ENCODE measurements at places on chromosomes 5 and 9.

DNA sequence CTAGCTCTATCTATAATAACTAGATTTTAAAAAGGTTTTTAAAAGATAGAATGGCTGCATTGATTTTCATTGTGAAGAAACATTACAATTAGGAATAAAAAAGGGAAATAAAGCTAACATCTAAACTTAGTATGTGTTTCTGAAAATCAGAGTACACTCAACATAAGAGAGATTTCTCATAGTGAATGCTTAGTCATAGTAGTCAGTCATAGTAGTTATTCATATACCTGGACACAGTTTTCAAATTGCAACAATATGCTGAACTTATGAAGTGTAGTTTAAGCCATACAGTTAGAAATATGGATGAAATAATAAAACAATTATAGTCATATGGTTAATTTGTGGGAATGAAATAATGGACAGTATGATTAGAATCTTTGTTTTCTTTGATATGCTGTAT lies 273.0 kb upstream of the CTNND2 start:
- no peak for DNase-seq

GRCh38 chr5:130337179-130337888 lies 433.1 kb downstream of the CHSY3 start:
- no peak for DNase-seq

- DNase-seq: no peak
These were observed 1609.2 kb upstream of the ACO1 start for GRCh38 chr9:30775236-30775635.

DNA sequence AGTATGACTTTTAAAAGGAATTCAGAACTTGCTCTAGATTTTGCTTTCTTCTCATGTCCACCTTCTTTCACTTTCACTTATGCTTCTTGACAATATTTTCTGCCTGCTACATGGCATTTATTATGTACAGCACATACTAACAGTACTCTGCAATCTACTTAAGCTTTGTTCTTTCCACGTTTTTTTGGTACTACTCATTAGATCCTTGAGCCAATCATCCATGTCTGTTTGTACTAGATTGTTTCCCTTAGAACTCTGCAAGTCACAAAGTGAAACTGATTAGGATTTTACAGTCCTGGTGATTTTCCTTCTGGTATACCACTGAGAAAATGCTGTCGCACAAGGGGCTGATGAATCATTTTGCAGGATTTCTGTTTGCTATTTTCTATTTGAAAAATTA lies 78.3 kb downstream of the PARP8 start:
- peak; percentile 49 for DNase-seq

DNA sequence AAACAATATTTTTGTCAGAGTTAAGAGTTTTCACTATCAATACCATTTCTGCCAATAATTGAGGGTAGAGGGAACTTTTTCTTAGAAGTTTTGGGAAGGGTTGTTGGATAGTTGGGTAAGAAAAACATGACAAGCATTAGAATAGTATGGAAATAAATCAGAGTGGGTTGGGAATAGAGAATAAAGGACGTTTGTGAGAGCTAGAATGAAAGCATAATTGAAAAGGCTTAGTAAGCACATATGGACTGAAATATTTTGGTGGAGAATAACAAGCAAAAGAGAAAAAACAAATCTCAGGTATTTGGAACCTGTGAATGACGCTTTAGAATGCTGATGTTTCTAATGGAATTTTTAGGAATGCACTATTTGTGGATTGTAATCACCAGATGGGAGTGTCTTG lies 262.9 kb upstream of the EDIL3 start:
- DNase-seq: no peak

DNA sequence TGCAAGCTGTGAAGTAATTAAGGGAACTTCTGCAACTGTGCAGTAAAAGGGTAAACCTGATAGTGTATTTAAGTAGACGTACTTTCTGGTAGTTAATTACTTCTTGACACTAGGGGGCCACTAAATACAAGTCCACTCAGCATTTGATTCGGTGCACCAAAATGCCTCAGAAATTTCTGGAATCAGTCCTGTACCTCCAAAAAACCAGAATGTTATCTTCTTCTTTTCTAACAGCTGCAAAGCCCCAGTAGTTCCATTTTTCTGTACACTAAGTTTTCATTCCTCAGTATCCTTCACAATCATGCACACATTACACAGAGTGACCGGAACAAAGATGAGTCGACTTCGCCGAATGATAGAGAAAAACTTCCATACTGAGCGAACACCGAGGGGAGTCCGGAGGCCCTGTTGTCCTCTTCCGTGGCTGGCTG lies 484 bp downstream of the GFM2 start:
- peak; percentile 39 for DNase-seq

DNA sequence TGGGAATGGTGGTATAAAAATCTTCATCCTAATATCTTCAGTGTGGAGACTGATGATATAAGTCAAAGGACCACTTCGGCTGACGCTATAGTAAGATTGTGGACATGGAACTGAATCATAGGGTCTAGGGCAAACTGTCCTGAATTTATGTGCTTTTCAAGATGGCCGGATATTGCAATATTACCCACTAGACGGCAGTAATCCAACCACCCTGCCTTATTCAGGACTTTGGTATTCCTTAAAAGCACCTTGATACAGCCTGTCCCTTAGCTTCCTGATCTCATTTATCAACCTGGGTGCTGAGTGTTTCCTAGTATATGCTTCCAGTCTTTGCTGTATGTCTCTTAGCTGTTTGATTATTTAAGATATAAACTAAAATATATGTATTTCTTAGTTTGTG lies 71.2 kb upstream of the COX7C start:
- no peak for DNase-seq

DNA sequence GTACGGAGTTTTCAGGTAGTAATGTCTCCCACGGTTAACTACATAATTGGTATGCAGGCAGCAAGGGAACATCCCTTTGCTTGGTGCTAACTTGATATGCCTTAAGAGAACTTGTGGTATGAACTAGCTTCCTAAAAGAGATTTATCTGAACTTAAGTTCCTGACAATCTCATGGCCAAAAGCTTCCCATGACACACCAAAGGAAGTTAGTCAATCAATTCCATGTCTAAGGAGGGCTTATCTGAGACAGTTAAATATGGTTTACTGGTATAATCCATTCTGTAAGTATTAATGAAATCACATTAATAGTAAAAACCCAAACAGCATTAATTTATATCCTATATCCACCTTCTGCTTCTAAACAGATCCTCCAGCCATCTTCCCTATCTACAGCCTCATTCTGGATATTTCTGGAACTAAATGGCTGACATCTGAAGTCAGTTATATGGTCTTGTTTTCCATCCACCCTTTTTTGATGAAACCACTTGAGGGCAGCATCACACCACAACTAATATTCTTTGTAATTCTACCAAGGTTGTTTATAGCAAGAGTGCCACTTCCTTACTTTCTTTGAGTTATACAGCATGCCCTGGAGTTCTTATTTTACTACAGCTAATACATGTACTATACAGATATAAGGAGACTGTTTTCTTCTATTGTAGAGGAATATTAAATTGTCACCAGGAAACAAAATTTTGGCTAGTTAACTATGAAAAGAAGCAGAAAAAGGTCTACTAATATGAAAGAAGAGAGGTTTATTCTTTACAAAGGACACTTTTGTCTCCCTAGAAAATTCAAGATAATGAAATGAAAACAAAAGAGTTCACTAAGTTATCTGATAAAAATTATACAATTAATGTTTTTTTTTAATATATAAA lies 34.7 kb downstream of the SHOC1 start:
- peak; percentile 73 for DNase-seq

- DNase-seq: no peak
These were observed 230 bp downstream of the SLC44A1 start for GRCh38 chr9:105244734-105245028.

- DNase-seq: no peak
These were observed 22.5 kb upstream of the RAD23B start for GRCh38 chr9:107260437-107261081.

DNA sequence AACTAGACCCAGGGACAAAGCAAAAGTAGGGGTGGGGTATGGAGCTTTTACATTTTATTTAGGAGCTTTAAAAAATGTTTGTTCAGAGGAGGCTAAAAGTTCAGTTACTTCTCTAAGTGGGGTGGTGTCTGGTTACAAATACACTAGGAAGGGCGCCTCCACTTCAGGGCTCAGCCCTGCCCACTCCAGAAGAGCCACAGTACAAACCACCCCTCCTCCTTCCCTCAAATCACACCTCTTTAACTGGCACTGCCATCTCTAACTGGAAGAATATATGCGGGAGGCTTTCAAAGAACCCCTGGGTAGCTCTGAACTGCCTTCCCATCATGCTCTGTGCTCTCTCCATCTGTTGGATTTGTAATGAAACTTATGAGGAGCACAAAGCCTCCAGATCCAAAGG lies 98.8 kb upstream of the NFIB start:
- DNase-seq: no peak

DNA sequence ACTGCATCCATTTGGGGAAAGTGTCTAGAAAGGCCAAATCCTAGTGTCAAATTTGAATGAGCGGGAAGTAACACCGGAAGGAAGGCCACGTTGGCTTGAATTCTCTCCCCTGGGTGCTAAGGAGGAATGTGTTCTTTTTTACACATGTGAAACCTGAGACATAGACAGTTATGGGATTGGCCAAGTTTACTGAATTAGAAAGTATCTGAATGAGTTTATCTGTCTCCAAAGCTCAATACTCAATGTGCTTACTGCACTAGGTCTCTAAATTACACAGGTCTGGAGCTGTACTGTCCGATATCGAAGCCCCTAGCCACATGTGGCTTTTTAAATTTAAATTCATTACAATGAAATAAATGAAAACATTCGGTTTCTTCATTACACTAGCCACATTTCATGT lies 6.0 kb downstream of the DMRT1 start:
- no peak for DNase-seq
